GM04504 (cell line): ENCODE measurements at places on chromosomes 5 and 9.

DNA sequence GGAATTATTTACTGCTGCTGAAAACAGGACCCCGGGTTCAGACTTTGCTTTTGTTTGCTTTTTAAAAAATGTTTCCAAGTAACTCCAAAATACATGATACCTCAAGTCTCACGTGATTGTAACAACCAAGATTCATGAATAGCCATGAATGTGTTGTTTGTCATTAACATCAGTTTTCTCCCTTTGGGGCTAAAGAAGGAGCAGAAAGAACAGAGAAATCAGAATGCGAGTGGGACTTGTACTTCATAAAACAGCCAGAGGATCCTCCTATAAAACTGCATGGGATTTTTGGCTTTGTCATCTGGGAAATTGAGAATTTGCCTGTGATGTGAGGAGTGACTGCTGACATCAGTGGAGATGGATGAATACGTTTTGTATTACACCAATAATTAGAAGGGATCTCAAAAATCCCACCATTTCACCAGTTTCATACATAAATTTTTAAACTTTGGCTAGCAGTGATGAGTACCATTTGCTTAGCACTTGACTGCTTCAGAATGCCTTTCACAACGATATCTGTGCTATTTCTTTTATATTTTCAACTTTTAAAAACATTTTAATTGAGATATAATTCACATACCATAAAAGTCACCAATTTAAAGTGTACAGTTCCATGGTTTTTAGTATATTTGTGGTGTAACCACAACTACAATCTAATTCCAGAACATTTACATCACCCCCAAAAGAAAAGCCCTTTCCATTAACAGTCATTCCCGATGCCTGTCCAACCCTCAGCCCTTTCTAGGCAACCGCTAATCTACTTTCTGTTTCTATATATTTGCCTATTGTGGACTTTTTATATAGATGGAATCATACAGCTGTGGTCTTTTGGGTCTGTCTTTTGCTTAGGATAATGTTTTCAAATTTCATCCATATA is 126.9 kb upstream of the ANKRD55 start:
- no peak for DNase-seq

GRCh38 chr5:180869587-180869986 is 8.5 kb upstream of the ZFP62 start:
- DNase-seq: no peak

GRCh38 chr9:123482295-123482968 is 126.4 kb downstream of the CRB2 start:
- no peak for DNase-seq

GRCh38 chr9:88684046-88684445 is 149.1 kb downstream of the NXNL2 start:
- no peak for DNase-seq

DNA sequence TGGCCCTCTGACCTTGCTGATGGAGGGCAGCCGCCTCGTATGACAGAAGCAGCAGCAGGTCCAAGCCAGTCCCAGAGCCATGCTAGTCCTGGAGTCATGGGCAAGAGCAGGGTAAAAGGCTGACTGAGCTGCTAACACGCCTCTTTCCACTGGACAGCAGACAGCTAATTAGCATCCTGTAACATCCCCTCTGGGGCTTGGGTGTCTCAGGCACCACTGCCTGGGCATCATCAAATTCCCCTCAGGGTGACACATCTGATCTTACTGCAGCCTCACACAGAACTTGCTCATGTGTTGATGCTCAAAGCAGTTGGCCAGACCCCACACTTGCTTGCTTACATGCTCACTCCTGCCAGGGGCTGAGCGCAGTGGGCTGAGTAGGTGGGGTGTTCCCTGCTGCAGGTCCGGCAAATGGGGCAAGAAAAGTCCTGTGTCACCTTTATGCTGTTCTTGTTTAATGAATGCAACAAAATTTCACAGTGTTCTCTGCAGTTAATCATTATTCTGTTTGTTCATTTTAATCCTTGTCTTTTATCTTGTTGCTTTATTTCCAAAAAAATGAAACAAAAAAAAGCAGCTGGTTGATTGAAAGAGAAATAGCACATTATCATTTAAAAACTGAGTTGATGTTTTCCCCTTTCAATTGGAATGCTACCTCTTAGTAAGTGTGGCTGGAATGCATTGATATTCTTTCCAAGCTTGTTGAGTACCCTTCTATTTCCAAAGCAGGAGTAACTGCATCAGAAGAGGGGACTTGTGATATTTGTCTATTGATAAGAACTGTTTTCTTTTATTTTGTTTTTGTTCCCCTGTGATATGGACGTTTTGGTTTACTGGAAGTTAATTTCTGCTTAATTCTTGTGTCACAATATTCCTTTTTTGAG is 254.1 kb downstream of the CDH18 start:
- DNase-seq: no peak

DNA sequence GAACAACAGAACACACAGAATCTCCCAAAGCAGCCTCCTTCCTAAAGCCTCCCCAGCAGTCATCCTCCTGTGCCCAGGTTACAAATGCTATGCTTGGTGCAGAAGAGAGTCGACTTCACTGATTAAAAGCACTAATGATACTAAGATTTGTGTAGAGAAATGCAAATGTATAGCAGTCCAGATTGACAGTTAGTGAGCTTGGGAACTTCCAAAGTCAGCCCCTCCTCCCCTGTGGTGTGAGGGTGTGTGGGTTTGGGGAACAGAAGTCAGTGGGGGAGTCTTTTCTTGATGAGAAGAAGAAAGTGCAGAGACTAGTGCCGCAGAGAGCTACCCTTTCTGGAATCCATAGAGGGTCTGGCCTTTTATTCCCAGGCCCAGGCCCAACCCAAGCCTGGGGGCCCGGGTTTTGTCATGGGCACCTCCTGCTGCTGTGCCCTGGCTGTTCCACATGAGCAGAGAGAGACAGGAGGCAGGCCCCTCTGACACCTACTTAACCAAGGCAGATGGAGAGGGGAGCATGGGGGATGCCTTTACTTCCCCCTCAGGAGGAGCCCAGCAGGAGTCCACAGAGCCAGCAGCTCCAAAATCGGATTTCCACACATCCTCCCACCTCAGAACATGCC is 173.3 kb downstream of the DENND1A start:
- no peak for DNase-seq

DNA sequence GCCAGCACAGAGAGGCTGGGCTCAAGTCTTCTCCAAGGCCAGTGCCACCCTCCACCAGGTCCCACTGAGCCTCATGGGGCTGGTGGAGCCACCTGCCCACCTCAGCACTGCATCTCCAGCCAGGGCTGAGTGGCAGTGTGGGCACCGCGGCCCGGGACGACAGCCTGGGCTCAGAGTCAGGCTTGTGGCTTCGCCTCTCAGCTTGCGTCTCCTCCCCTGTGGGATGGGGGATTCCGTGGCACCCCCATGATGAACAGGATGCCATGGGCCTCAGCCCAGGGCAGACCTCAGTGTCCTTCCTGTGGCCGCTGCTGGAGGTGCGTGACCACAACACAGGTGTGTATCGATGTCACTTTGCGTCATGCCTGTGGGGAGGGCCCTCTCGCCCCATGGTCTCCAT is 136.4 kb upstream of the PPP1R26 start:
- DNase-seq: no peak
